Glutamatergic neuron (in vitro differentiated cells): ENCODE measurements at places on chromosomes 7 and 10.

DNA sequence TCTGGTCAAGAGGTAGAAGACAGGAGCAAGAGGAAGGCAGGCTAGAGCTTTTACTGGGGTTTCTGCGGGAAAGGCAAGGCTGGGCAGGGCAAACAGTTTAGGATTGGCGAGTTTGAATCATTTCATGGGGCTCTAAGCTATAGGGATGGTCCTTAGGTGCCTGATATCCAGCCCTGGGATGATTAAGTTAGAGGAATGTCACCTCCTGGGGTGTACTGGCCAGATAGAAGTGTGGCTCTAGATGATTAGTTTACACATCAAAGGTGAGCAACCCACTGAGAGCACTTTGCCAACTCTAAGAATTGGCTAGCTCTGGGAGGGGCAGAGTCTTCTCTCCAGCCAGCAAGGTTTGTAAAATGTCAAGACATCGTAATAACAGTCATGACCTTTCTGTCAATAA lies 52.4 kb downstream of the ZNF365 start:
- no peak for DNase-seq

DNA sequence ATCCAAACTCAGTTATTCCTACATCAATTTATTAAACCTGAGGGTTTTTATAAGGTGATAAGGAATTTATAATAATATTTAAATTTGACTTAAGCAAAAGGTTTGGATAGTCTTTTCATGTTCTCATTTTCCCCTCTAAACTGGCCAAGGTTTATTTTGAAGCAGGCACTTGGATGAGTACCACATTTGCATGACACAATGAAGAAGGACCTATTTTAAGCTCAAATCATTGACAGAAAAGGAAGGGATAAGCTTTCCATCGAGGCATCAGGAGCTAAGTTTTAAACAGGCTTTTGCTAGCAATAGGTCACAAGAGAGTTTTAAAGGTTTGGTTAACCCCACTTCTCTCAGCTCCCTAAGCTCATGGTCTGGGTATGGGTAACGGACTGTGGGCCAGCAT lies 28.7 kb upstream of the FAM13C start:
- DNase-seq = no peak

GRCh38 chr7:138063400-138063799 lies 12.9 kb upstream of the AKR1D1 start:
- DNase-seq = no peak

DNA sequence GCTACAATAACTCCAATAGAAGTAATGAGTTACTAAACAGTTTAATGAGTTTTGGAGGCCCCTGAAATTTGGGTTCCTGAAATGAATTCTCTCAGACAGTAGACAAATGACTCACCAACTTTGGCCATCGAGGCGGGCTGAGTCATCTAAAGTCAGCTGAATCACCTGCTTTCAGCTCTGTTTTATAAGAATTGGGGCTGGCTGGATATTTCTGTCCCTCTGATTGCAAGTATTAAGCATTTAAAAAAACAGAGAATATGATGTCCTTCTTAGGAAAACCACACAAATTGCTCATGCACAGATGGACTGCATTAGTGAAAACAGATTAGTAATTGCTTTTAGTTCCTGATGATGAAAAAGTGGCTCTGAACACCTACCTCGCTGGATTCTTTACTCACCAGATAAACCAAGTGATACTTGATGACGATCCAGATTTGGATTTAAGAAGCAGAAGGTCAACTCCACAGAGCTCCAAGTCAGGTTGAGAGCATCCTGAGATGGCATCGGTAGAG lies 59.1 kb downstream of the ZNF365 start:
- no peak for DNase-seq

DNA sequence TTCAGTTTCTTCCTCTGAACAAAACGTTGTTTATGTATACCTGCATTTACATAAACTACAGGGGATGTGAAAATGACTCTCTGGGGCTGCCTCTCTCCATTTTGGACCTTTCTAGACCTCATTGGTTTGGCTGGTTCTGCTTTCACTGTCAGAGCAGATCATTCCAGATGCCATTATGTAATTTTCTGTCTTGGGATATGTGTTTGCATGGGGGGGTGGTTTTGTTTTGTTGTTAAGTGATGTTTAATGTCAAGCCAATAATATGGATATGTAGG lies 172.4 kb downstream of the LRRC4 start:
- no peak for DNase-seq

GRCh38 chr10:50373821-50374501 lies 122.6 kb upstream of the ASAH2 start:
- no peak for DNase-seq

DNA sequence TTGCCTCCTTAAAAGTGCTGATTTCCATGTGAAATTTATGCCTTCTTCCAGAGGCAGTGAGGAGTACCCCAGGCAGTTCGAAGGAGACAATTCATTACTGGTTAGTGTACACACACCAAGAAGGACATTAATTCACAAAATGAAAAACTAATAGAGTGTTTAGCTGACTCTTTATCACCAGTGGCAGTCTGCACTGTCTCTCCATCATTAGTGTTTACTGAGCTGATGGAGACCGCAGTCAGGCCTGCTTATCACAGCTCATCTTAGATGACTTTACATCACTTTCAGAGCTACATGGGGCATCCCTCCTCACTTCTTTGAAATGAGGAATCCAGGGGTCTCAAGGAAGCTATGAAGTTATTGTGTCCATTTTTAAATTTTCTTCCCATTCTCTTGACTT lies 155.5 kb upstream of the LRGUK start:
- no peak for DNase-seq

- DNase-seq = no peak
Measured at GRCh38 chr10:69065406-69066361, 22.2 kb upstream of the SRGN start.

- DNase-seq = no peak
Measured at GRCh38 chr10:53023411-53023810, 250.8 kb upstream of the MBL2 start.
